CD4-positive, alpha-beta T cell treated with Interleukin-17A for 1 hour (primary cell): ENCODE measurements at places on chromosomes 5 and 9.

DNA sequence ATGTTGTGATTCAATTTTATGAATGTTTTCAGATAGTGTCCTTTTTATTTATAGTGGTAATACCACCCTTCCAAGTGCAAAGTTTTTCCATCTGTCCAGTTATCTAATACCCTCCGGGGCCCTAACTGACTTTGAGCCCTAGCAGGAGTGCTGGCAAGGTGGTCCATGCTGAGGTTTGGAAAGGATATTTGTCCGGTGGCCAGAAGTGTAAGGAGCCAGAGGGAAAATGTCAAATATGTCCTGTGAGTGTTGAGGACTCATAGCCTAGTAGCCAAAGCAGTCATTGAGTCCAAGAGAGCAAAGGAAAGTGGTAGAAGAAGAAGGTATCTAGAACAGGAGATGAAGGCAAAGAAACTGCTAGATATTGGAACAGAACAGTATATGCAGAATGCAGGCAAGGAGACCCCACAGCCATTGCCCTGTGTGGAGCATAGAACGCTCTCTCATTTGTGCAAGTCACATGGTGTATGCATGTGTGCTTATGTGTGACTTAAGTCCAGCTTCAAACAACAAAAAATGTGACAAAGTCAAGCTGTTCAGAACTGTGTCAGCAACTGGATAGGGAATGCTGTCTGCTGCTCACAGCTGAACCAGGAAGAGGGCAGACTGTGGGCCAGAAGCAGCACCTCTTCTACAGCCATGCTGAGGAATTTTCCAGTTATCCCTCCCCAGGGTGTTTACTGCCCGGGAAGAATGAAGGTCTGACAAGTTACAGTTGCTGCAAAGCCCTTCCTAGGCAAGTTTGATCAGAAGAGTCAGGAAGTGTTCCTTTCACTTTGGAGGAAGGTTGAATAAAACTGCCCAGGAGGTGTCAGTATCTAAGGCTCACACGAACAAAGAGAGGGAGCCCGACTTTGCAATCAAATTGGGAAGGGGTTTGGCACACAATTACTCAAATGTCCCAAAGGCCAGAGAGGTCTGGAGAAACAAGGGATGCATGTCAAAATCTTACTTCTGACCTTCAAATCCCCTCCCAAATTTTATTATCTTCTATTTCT is 463.3 kb upstream of the DMAC1 start:
- DNase-seq = no peak

GRCh38 chr5:145502906-145503305 is 332.2 kb downstream of the PRELID2 start:
- no peak for DNase-seq

- peak; percentile 73 for DNase-seq
Observed at GRCh38 chr9:98315551-98316060, 60.2 kb upstream of the TBC1D2 start.

- DNase-seq = peak; percentile 7
Observed at GRCh38 chr5:147223948-147224791, 10.7 kb upstream of the STK32A start.

GRCh38 chr5:173793648-173794548 is 94.3 kb upstream of the CPEB4 start:
- DNase-seq = no peak

DNA sequence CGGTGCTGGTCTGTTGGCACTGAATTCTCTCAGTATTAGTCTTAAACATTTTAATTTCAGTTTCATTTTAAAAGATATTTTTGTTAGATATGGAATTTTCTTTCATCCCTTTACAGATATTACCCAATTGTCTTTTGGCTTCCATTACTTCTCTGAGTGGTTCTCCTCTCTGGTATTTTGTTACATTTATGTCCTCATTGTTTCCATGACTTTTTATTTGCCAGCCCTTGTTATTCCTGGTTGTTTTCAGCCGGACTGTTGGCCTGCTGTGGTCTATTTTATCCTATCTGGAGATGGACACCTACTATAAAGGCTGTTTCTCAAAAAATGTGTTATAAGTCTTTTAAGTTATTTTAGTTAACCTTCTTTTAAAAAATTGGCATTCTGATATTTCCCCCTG is 117.2 kb downstream of the ARHGEF28 start:
- DNase-seq = no peak

DNA sequence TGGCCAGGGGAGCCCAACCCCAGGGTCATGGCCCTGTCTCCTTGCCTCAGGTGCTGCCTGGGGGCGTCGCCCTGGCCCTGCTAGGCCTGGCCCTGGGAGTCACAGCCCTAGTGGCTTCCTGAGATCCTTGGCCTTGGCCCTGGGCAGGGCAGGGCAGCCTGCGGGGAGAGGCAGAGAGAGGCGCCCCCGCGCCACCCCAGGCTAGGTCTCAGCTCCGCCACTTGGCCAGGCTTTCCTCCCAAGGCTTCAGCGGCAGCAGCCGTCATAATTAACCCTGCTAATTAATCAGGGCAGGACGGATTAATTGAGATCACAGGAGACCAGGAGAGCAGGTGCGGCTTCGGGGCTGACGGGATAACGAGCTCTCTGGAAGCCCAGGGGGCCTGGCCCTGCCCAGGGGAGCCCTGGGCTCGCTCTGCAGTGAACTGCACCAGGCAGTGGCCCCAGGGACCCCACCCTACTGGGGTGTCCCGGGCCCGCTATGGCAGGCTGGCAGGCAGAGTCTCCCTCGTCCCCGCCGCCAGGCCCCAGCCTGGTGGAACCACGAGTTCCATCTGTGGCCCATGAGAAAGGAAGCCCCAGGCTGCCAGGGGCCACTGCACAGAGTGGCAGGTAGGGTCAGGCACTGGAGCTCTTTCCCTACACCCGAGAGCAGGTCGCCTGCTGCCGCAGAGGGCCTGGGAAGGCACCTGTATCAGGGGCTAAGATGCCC is 269.6 kb downstream of the PBX3 start:
- no peak for DNase-seq

GRCh38 chr9:36716496-36716895 is 143.8 kb downstream of the MELK start:
- no peak for DNase-seq

DNA sequence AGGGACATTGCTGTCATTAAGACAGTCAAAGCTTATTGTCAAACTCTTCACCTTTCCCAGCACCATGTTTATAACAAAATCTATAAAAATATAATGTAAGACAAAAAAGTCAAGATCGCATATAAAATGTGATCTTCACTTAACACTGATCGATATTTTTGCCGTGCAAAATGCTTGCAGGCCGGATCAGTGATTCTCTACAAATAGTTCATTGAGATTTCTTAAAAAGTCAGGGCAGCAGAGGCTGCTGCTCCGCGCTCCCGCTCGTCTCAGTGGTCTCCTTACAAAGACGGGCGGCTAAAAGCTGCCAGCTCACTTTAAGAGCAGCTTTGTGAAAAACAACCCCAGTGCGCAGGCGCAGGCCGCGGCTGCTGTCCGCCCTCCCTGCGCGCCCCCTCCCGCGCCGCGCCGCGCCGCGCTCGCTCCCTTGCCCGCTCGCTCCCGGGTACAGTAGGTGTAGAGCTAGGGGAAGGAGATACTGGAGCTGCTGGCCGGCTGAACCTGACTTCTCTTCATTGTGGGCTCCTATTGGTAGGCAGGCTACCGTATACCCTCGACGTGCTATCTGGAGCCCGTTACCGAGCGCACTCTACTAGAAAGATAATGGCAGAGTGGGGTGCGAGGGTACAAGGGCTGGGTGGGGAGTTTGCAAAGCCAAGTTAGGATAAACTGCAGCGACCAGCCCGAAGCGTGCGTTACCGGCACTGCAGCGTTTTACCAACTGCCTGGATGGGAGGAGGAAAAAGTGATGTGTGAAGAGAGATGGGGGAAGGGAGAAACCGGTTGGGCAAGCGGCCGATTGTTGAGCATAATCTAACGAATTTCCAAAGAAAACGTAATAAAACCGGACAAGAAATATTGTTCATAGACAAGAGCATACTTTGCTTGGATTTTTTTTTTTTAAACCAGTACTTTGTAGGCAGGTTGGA is at the start of gene ARRDC3:
Gene ARRDC3 (minus strand): TSS at position 291 of the 929 bp plus-strand sequence. CDS start 225 bp downstream, at position 66.
- DNase-seq = peak; percentile 96

- DNase-seq = no peak
Observed at GRCh38 chr5:79225026-79225425, 10.9 kb upstream of the JMY start.

DNA sequence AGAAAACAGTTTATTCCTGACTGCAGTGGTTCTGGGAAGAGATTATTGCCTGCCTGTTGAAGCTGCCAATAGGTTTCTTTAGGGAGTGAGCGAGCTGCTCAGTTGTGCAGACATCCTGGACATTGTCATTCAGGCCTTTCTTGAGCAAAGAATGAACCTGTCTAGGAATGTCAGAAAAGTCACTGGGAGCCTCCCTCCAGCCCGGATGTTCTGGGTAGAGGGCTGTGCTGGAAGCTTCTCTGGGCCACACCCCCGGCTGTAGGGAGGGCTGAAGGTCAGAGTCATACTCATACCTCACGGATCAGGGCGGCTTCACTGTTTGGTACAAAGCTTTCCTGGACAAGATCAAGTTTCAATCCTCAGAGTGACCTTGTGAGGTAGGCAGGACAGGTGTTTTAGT is 33.4 kb upstream of the TBC1D2 start:
- no peak for DNase-seq

GRCh38 chr5:178355671-178356070 is 123.1 kb upstream of the PHYKPL start:
- DNase-seq = no peak

- no peak for DNase-seq
Observed at GRCh38 chr5:178322736-178323540, 90.3 kb upstream of the PHYKPL start.

DNA sequence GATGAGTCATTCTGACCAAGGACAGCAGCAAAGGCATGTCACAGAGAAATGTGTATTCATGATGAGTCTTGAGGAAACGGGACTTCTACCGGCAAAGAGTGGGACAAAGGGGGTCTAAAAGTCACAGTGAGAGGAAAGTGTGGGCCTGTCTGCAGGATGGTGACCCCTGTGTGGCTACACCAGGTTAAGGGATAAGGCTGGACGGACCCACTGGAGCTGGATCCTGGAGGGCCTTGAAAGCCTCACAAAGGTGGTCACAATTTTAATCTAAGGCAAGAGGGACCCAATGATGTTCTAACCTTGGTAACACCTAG is 176.5 kb downstream of the CDK5RAP2 start:
- DNase-seq = no peak

- no peak for DNase-seq
Observed at GRCh38 chr5:90503596-90503995, 25.8 kb downstream of the LYSMD3 start.

- no peak for DNase-seq
Observed at GRCh38 chr5:57698802-57699201, 216.2 kb upstream of the ACTBL2 start.

DNA sequence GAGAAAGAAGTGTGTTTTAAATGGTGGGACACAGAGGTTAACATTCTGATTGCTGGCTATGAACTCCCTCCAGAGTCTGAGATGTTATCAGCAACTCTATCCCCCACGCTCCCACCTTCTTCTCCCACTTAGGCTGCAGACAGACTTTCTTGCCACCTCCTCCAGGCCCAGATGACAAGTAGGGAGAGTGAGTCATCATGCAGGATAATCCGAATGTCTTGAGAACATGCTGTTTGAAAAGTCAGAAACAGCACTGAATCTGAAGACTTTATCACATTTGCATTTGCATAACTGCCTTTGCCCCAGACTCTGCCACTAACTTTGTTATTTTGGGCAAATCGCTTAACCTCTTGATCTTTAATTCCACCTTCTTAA is 139.8 kb downstream of the ESM1 start:
- DNase-seq = no peak

GRCh38 chr9:2302606-2303005 is 287.5 kb downstream of the SMARCA2 start:
- no peak for DNase-seq

- DNase-seq = no peak
Observed at GRCh38 chr9:16277471-16277960, 593.0 kb downstream of the BNC2 start.

DNA sequence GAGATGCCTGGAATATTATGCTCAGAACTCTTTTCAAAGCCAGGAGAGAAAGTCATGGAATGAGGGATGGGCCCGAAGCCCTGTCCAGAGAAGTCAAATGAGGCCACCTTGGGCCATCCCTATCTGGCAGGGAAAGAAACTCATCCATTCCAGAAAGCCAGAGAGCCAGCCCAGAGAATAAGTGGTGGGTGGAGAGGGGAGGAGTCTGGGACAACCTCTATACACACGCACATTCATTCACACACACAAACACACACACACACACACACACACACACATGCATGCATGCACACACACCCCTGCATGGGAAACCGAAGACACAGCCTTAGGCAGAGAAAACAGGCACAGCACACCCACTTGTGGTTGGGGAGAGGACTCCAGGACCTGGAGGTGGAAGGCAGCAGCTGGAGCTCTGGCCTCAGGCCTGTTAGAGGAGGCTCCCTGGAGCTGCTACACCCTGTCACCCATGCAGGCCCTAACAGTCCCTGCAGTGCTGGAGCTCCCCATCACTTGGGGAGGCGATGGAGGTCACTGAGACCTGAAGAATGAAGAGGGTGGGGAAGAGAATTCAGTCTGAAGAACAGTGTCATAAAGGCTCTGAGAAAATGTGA is 38.0 kb downstream of the TGFBI start:
- no peak for DNase-seq

- DNase-seq = no peak
Observed at GRCh38 chr9:23926368-23926767, 100.3 kb upstream of the ELAVL2 start.

- no peak for DNase-seq
Observed at GRCh38 chr9:673966-674526, 167.5 kb upstream of the DMRT1 start.

DNA sequence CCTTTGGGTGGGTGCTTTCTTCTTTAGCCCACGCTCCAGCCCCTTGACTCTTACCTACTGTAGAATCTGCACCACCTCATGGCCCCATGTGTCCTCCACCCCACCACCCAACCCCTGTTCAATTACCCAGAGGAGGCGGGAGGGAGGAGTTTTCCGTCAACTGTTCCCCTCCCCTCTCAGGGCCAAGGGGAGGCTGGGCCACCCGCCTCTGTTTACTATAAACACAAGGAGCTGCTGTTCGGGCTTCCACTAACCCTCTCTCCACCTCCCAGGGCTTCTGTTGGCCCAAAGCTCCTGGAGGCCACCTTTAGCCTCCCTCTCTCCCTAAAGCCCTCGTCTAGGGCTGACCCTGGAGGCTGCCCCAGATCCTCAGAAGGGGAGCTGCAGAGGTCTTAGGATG is 59.2 kb downstream of the FOXI1 start:
- DNase-seq = no peak

- DNase-seq = no peak
Observed at GRCh38 chr9:70031141-70031545, 12.5 kb upstream of the MAMDC2 start.

- DNase-seq = no peak
Observed at GRCh38 chr5:146745931-146746577, 132.5 kb downstream of the PPP2R2B start.

DNA sequence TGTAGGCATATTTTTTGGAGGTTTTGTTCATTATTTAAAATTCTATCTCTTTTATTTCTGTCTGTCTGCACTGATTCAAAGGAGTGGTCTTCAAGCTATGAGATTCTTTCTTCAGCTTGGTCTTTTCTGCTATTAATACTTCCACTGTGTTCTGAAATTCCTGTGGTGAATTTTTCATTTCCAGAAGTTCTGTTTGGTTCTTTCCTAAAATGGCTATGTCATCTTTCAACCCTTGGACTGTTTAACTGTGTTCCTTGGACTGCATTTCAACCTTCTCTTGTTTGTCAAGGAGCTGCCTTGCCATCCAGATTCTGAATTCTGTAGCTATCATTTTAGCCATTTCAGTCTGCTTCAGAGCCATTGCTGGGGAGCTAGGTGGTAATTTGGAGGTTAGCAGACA is 76.3 kb downstream of the CERT1 start:
- no peak for DNase-seq

GRCh38 chr9:37192803-37193202 is 72.4 kb downstream of the ZCCHC7 start:
- DNase-seq = no peak
